ENCODE measurements at places on chromosomes 4 and X.

- no peak for DNase-seq
These were observed 201.5 kb upstream of the FAM241A start for GRCh38 chr4:111943796-111944203.

DNA sequence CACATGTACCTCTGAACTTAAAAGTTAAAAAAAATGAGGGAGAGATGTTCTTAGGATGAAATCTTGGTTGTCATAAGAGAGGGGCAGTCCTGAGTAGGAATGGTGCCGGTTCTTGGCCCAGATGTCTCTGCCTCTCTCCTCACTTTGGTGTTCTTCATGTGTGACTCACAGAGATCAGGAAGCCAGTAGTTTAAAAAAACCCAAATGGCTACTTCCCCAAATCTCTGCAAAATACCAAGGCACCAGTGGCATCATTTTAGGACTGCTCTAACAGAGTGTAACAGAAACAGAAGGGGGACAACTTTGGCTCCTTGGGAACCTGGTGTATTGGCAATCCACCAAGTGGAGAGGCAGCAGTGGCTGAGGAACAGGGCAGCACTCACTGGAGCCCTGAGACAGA, 116.8 kb downstream of the SCD5 start:
- no peak for DNase-seq

GRCh38 chrX:118062048-118062789, 54.4 kb downstream of the KLHL13 start:
- DNase-seq: no peak

GRCh38 chrX:107805179-107805578, 20.5 kb upstream of the MID2 start:
- DNase-seq: no peak

- DNase-seq: no peak
These were observed 1233.1 kb downstream of the C4orf33 start for GRCh38 chr4:130329036-130329435.

GRCh38 chr4:3361896-3362295, 69.1 kb downstream of the RGS12 start:
- no peak for DNase-seq
